ENCODE measurements at places on chromosomes 4 and X.
A peak's percentile ranks its signal among the peaks of the same experiment; 100 is the strongest.

DNA sequence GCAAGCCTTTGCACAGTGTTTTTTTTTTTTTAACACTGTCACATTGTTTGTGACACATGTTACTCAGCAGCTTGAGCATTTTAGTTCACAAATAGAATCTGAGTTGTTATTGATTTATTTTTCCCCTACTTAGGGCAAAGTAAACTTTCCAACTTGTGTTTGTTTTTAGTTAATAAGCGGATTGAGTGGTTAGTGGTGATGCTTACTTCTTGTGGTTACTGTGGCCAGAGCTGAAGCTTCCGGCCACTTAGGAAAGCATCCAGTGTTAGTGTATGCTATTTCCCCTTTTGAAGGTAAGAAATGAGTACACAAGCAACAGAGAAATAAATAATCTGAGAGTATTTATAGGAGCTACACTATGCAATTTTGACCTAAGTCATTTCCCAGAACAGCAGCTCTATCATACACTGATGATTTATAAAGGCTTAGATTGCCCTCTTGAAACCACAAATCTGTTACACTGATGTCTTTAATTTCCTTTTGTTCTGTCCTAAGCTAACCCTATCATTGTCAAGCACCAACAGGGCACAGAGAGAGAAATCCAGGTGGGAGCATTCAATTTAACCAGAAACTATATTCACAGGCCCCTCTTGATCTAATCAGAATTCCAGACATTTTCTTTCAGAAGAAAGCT lies 2464.6 kb downstream of the PCDH7 start:
- DNase-seq = no peak

DNA sequence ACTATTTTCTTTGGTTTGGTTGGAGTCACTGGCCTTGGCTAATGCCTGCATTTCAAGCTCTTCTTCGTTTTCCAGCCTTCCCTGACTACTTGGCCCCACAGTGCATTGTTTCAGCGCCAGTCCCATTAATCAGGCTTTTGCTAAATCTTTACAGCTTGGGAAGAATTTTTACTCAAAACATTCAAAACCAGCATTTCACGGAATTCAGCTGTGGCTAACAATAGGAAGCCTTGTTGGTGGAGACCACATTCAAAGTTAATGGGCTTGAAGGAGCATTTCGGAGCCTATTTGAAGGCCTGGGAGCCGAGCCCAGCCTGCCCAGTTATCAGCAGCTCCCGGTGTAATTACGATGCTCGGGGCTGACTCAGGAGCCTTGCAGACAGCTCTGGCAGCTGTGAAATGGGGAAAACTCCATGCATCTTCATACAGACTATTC lies 30.8 kb upstream of the VCX2 start:
- DNase-seq = no peak

DNA sequence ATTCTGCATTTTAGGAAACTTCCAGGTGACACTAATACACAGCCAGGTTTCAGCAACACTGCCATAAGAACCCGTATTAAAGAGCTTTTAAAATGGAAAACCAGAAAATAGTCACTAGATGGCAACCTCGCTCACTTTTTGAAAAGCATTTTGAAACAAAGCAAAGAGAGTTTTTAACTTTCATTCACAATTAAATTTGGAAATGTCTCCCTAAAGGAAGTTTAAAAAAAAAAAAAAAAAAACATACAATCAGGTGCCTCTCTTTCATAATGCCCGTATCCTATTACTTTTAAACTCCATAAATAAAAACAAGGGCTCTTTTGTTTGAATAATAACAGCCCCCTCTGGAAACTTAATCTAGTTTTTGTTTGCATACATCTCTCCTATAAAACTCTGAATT lies 20.3 kb downstream of the MEPE start:
- DNase-seq = no peak

DNA sequence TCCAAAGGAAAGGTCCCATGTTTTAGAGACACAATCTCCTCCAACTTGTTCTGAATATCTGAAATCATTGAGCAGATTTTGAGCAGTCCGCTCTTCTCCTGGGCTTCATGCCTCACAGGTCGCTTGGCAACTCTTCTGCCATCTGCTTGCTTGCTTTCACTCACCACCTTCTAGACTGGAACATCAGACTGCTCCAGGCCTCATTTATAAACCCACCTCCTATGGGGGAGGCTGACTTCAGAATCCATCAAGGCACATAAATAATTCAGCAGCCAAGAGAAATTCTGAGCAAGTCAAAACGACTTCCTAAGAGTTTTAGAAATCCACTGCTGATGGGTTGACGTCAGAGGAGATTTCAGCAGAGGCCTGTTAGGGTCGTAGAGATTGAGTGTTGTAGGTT lies 64.1 kb downstream of the FAM184B start:
- DNase-seq = no peak

DNA sequence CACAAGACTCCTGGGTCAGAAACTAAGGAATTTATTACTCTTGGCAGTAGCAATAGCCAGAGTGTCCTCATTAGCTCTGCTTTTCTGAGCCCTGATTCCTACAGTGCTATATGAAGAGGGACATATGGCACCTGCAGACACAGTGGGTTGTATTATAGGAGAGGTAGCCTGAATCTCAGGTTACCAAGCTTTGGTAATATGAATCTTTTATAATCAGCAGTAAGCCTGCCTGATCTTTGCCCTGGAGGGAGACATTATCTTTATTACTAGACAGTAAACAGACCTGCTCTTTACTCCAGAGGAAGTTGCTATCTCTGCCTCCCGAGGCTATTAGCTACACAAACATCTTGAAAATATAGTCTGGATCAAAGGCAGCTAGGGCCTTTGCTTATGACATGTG lies 62.5 kb upstream of the HOPX start:
- no peak for DNase-seq

DNA sequence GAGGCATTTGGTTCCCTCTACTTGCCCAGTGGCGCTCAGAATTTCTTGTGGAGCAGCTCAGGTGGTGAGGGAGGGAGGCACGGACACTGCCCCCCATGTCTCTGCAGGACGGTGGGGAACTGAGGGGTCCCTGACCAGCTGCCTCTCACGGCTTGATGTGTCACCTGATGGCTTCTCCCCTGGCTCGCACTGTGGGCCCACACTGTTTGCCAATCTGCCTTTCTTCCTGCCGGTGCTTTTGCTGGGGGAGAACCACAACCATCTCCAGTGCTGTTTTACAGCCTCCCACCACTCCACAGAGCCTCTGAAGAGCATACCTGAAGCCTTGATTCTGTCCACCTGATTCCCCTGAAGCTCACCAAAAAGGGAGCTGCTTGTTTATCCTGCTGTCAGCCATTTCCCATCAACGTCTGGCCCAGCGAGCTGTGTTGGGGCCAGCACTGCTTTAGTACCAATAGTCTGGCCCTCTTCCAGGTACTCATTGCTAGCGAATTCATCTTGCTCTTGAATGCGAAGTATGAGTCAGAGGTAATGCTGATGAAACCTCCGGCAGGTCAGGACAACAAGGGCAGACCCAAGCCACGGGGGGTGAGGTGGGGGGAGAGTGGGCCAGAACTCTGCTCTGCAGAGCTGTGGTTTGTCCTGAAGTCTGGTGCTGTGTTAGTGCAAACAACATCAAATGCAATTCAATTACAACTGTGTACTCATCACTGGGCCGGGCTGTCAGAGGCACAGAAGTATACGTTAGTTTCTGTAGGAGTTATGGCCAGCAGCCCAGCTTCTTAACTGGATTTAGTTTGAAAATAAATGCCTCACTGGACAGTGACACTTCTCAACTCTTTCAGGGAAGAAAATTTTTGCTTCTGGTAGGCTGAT lies 208.3 kb upstream of the JADE1 start:
- no peak for DNase-seq

GRCh38 chr4:147378780-147379179 lies 102.1 kb upstream of the EDNRA start:
- DNase-seq = no peak

GRCh38 chrX:5648941-5649568 lies 579.6 kb downstream of the NLGN4X start:
- DNase-seq = no peak

GRCh38 chr4:110032603-110033002 lies 119.9 kb downstream of the EGF start:
- DNase-seq = no peak

- DNase-seq = no peak
Measured at GRCh38 chr4:94676970-94677369, 80.8 kb upstream of the BMPR1B start.

- DNase-seq = no peak
Measured at GRCh38 chr4:128921954-128922353, 112.5 kb downstream of the JADE1 start.

DNA sequence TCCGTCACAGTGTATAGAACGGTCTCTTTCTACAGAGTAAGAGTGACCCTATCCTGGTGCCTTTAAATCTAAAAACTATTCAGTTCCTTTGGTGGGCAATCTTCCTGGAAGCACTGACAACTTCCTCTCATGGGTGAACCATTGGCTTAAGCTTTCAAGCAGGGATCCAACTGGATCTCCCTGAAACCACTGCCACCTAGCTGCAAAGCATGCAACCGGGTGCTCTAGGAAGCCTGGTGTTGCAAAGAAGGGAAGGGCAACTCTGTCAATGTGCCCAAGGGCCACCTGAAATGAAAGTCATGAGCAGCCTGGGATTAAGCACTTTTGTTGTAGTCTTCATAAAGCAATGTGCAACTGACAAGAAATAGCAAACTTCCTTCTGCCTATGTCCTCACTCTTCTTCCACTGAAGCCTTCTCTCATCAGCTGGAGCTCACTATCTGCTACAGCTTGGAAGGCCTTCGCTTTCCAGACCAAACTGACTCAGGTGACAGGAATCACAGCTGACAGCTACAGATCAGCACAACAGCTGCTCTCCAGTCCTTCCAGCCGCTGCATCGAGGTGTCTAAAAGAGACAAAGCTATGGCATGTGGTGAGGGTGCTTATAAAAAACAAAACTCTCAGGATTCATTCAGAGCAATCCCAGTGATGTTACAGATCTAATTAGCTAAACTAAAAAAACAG lies 46.1 kb downstream of the SETD7 start:
- no peak for DNase-seq

GRCh38 chr4:174674305-174674840 lies 152.1 kb upstream of the HPGD start:
- DNase-seq = no peak

GRCh38 chr4:4859799-4860599 lies 534 bp downstream of the MSX1 start:
- DNase-seq = no peak

GRCh38 chr4:10416441-10416840 lies 40.8 kb downstream of the ZNF518B start:
- no peak for DNase-seq

GRCh38 chr4:140971077-140971792 lies 162.0 kb downstream of the RNF150 start:
- no peak for DNase-seq

DNA sequence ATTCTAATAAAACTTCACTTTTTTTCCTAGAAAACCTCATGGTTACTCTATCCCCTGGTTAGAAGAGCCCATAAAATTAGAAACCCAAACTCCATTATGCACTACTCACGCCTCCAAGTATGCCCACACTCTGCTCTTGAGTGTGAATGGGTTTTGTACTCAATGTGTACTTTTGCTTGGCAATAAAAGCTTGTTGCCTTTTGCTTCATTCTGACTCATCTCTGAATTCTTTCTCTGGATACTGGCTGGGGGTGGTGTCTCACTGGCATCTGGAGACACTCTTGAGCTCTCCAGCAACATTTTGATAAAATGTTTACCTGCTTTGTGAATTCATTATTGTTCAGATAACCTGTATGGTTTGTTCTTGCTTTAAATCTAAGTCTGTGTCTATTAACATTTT lies 963.3 kb downstream of the TRAM1L1 start:
- DNase-seq = no peak

DNA sequence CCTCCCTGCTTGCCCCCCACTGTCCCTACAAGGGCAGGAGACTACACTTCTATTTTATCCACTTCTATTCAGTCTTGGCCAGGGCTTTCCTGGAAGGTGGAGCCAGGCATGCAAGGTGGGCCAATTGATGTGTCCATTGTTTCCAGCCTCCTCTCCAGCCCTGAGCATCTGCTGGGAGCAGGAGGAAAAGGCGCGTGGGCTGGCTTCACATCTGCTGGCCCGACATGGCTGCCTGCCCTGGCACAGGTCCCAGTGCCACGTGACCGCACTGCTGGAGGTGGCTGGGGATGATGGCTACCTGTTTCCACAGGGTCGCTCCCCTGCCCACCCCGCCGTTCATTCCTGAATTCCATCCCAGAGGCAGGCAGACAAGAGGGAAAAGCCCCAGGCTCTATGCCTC lies 247.7 kb downstream of the AFAP1 start:
- no peak for DNase-seq

DNA sequence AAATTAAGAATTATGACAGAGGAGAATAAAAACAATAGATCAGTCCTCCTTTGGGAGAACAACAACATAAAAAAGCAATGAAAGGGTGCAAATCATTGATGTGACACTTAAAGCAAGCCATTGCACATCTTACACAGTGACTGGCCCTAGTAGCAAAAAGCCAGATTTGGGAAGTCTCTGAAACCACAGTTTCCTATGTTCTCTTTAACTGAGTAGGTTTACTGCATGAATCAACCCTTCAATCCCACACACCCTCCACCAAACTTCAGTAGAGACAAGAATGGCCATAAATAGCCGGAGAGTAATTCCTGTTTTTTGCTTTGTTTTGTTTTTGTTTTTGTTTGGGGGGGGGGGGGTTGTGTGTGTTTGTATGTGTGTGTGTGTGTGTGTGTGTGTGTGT lies 180.8 kb downstream of the VEGFC start:
- DNase-seq = no peak

- no peak for DNase-seq
Measured at GRCh38 chr4:165355900-165356300, 22.9 kb upstream of the CPE start.

- no peak for DNase-seq
Measured at GRCh38 chr4:140635606-140636005, 66.8 kb upstream of the UCP1 start.

GRCh38 chr4:18049446-18049845 lies 27.9 kb upstream of the LCORL start:
- DNase-seq = no peak

DNA sequence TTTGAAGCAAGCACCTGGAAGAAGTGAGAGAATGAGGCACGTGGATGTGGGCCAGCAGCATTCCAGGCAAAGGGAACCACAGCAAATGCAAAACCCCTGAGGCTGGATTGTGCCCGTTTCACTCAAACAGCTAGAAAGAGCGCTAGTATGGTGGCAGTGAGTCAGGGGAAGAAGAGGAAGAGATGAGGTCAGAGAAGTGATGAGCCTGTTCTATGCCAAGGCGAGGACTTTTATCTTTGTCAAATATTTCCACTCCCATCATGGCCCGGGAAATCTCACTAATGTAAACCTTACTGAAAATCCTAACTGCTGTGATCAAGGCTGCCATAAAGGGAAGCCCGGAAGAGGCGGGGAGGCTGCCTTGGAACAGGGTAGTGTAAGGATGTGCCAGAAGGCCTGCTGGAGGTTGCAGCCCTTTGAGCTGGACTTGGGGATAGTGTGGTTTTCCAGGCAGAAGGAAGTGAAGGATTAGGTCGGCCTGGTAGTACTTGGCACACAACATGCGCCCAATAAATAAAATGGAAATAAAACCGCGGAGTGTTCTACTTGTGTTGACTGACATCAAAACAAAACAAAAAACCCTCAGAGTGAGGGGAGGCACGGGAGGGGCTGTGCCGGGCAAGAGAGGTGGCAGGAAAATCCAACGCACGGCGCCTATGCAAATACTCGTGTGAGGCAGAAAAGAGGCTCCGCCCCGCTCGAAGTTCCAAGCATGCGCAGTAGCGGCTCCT lies 1.2 kb upstream of the CDK16 start:
- peak; percentile 2 for DNase-seq
